ENCODE measurements at places on chromosomes 13 and 19.

DNA sequence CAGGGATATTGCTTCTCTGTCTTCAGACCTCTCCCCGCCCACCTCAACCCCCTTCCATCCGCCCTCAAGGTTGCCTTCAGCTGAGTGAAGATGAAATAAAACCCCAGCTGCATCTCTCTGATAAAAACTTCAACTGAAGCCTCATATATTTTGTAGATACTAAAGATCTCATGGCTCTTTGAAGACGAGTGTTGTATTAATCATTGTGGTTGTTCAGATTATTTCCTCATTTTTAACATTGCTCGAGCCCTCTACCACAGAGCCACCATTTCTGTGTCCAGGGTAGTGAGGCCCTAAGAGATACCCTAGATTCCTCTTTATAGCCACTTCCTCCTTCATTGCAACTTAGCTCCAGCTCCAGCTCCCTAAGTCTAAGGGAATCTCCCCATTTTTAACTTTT is 312.8 kb upstream of the ZNF507 start:
- no peak for DNase-seq

- DNase-seq = no peak
Measured at GRCh38 chr13:99659866-99660554, 158.7 kb downstream of the TM9SF2 start.

DNA sequence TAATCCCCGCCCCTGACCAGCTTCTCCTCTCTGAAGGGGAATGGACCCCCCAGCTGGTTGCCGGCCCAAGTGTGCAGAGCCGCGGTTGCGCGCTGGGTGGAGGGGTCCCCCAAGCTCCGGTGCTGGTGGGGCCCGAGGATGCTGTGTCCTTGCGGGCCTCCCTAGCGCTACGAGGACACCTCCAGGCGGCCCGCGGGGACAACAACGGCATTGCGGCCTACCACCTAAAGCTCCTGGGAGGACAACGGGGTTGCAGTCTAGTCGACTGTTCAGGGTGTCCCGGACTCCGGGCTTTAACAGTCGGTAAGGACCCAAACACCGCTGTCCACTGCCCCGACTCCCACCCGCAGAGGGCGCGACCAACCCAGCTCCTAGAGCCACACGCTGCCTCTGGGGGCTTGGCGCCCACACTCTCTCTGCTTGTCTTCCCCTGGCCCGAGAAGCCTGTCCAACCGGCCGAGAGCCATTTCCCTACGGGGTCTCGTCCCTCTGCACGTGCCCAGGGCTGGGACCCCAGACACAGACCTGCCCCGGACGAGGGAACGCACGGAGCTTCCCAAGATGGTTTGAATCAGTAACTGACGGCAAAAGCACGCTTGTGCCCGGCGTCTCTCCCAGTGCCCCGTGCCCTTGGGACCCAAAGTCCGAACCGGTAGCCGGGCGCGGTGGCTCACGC is 927 bp upstream of the SDHAF1 start:
- no peak for DNase-seq

GRCh38 chr19:42280815-42281145 is 11.7 kb downstream of the CIC start:
- DNase-seq = peak; percentile 38

DNA sequence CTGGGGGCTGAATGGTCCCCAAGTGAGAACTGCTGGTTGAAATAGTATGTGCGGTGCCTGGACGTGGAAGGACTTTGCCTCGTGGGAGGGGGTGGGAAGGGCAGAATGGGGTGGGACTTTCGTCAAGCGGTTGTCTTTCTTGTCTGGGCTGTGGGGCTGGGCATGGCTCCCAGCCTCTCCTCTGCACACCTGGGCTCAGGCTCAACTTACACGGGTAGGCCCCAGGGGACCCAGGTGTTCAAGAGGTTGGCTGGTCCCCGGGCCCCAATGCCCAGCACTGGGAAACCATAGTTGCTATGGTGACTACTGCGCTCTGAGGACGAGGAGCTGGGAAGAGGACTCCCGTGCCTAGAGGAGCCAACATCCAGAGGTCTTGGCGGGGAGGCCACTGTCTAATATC is 7.3 kb downstream of the NWD1 start:
- no peak for DNase-seq

- no peak for DNase-seq
Measured at GRCh38 chr19:35214766-35215422, 13.6 kb downstream of the FAM187B start.

DNA sequence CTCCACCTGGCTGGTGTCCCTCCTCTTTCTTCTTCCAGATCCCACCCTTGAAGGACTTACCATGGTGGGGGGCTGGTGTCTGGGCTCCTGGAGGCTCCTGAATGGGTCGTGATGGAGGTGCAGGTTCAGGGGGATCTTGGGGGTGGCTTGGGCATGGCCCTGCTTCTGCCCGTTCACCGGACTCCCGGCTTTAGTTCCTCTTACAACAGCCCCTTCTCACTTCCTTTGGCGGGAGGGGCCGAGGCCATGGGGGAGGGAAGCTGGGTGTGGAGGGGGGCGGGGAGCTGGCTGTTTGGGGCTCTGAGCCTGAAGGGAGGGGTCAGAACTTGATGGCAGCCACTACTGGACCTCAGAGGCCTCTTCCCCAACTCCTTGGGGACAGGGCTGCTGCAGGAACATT is at the start of gene MYO1F:
Gene MYO1F (minus strand): TSS at position 196 of the 400 bp plus-strand sequence. CDS start 133 bp downstream, at position 63.
- DNase-seq = no peak

DNA sequence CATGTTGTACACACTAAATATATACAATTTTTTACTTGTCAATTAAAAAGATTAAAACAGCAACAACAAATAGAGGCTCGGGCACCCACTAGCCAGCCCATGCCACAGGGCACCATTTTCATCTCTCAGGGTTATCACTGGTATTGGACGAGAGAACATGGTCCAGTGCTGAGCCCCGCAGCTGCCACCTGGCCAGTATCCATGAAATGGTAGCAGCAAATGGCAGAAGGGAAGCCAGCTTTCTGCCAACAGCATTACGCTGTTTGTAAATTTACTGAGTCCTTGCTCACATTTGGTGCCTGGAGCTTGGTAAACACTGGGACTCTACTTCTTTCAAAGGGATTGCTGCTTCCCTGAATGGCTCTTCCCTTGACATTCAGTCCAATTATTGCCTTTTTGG is 87.9 kb upstream of the WASF3 start:
- DNase-seq = no peak

GRCh38 chr13:72567566-72567965 is 159.9 kb downstream of the MZT1 start:
- no peak for DNase-seq

- DNase-seq = no peak
Measured at GRCh38 chr13:50999641-51000040, 90.0 kb downstream of the RNASEH2B start.

Data from HCEC 1CT (cell line).